ENCODE measurements at places on chromosomes 5 and 9.
A peak's percentile ranks its signal among the peaks of the same experiment; 100 is the strongest.

GRCh38 chr9:104968025-104968982 lies 40.3 kb upstream of the ABCA1 start:
- DNase-seq = peak; percentile 61

DNA sequence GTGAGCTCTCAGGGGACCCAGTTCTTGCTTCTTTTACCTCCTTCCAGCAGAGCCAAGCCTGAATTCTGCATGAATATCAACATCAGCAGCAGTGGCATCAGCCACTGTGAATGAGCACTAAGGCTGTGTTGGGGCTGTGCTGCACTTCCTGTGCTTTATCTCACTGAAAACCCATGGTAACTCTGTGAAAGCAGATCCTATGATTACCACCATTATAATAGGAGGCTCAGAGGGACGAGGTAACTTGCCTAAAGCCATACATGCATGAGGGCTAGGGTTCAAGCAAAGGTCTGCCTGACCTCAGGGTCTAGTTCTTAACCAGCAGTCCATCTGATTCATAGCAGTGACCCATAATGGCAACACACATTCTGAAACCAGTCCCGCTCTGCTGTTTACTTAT lies 60.5 kb upstream of the RAPGEF1 start:
- DNase-seq = no peak

DNA sequence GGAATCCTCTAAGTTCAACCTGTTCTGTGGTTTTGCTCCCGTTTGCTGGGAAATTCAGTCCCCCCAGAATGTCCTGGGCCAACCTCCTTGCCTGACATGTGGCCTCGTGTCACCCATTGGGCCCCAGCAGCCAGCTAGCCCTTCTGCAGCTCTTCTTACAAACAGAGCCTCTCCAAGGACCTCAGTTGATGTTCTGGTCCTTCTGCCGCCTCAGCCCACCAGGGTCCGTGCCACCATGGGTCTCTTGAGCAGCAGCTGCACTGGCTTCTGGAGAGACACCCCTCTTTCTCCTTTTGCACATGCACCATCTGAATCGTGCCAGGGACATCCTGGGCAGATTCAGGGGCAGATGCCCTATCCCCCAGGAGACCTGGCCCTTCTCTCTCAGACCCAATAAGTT lies 85.0 kb downstream of the LMX1B start:
- DNase-seq = no peak

DNA sequence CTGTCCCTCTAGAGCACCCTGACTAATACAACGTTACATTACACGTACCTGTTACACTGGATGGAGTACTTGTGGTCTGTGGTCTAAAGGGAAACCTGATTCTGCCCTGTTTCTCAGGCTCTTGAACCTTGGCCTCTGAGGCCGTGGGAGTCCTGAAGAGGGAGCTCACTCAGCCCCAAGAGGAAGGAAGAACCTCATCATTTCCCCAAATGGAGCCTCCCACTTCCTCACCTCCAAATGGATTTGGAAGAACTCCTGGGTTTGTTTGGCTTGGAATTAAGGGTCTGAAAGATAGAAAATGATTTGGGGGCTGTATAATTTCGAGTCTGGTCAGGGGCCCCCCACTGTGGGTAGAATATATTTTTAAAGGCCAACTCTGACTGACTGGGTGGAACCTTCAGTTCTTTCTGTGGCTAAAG lies 200.2 kb downstream of the SEMA6A start:
- DNase-seq = no peak

DNA sequence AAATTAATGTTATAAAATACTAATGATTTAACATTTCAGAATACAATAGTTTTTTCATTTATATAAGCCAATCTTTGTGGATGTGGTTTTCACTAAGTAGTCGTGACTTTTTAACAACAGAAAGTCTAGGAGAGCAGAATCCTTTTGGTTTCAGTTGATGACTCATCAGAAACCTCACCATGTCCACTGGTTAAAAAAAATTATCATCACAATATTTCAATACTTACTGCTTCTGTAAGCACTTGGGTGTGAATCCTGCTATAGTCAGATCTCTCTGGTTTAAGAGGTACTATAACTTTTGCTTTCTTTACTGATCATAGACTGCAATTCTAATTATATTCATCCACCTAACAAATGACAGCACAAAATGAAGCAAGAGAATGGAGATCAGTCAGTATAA lies 77.2 kb downstream of the MRPS30 start:
- DNase-seq = no peak

- peak; percentile 58 for DNase-seq
Observed at GRCh38 chr5:172833686-172834414, at the start of gene ERGIC1. ERGIC1 (plus strand) TSS chr5:172834251; CDS start chr5:172834414, 163 bp downstream.

DNA sequence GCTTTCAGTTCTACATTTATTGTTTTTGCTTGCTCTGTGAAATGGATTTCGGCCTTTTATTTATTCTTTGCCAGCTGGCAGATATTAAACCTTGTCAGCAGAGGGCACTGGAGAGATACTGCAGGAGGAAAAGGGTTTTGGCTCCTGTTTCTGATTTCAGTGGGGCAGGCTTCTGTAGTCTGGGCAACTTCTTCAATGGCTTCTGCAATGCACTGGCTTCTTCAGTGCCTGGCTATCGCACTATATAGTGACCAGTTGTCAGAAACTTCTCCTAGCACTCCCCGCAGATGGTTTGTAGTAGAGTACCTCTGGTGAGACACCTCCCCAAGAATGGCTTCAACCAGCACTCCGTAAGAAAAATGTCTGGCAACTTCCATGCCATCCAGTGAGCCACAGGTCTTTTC lies 3.2 kb upstream of the NFX1 start:
- no peak for DNase-seq

GRCh38 chr5:57839437-57840079 lies 356.9 kb upstream of the ACTBL2 start:
- no peak for DNase-seq

DNA sequence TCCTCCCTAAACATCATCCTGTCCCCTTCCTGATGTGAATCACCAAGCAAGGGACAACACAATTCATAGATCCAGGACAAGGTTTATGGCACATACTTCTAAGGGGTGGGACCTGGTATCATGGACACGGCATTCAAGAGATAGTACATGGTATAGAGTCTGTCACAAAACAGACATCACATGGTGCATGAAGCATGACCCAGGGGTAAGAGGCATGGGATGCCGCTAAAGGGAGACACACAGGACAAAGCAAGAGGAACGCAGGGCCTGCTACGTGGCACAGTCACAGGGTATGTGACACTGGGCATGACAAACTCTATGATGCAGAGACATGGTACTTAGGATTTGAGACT lies 20.7 kb downstream of the GSN start:
- DNase-seq = no peak

DNA sequence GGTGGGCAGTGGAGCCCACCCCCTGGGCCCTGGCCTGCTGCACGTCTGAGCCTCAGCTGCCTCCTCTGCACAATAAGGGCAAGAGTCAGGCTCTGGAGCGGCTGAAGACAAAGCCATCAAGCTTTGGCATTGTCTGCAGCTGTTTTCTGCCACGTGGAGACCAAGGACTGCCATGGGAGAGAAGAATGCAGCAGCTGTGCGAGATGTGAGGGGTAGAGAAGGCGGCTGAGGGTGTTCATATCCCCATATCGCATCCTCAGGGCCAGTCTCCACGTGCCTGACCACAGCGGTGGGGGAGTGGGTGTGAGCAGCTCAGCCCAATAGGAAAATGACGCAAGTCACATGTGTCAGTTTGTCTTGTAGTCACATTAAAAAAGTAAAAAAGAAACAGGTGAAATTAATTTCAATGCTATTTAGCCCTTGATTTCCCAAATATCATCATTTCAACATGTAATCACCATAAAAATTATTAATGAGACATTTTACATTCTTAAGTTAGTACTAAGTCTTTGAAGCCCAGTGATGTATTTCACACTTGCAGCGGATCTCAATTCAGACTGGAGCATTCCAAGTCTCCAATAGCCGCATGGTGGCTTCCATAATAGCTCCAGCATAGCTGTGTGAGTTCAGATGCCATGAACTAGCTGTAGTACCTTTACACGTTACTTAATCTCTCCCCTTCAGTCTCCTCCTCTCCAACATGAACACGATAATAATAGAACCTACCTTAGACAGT lies 6.6 kb downstream of the C1QTNF2 start:
- no peak for DNase-seq

Data from stimulated activated CD8-positive, alpha-beta memory T cell treated with anti-CD3 and anti-CD28 coated beads, Interleukin-7, amount 100 ng/mL, for 48 hours (primary cell).